ENCODE measurements at places on chromosomes 13 and 19. TPM values are rescaled to one million over a fixed set of nuclear protein-coding genes. Genes with fewer than 3 reads are reported as not detected.

Gene ZNF550
- total RNA-seq = 3.7 TPM

Gene B3GNT8
- 1.0 TPM for total RNA-seq

Gene FXYD5
- 90.5 TPM for total RNA-seq

Gene OVOL3
- not detected for total RNA-seq

Gene RASGRP4
- total RNA-seq = 5.8 TPM

Gene GAPDHS
- not detected for total RNA-seq

Gene BRME1
- not detected for total RNA-seq

DNA sequence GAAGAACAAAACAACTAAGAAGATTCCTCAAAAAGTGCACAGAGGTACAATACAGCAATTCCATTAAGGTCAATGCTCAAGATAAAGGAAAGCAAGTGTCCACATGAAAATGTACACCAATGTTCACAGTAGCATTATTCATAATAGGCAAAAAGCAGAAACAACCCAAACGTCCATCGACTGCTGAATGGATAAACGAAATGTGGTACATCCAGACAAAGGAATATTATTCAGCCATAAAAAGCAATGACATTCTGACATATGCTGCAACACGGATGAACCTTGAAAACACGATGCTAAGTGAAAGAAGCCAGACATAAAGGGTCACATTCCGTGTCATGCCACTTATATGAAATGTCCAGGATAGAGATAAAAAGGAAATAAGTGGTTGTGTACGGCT, 29.3 kb downstream of the SLC7A1 start:
- no peak for DNase-seq

- DNase-seq = no peak
These were observed 395.2 kb downstream of the MYO16 start for GRCh38 chr13:109024611-109025010.

DNA sequence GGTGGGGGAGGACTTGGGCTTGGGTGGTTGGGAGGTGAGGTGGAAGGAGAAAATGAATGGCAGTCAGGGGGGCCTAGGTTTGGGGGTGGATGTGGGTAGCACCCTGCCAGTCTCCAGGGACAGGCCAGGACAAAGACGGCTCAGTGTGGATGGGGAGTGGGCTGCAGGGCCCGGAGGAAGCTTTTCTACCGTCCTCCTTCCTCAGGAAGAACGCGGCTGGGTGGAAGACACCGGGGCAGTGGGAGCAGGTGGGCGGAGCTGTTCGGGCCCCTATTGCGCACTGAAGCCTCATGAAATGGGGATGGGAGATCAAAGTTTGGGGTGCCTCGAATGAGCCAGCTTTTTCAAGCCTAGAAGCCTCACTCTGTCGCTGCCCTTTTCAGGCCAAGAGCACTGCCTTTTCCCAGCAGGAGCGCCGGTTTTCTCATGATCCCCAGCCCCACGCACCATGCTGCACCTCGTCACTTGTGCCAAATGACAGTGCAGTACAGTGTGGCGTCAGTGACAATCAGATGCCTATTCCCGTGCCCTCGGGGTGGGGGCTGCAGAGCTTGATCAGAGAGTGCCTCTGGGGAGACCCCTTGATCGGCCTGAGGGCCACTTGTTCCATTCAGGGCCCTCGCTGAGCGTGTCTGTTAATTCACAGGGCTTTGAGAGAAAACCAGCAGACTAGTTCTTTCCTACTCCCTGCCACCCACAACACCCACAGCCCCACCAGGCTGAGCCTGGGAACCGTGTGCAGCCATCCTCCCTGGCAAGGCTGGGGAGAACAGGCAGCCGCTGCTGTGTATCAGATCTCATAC, 1.5 kb downstream of the CALM3 start:
- DNase-seq = no peak

DNA sequence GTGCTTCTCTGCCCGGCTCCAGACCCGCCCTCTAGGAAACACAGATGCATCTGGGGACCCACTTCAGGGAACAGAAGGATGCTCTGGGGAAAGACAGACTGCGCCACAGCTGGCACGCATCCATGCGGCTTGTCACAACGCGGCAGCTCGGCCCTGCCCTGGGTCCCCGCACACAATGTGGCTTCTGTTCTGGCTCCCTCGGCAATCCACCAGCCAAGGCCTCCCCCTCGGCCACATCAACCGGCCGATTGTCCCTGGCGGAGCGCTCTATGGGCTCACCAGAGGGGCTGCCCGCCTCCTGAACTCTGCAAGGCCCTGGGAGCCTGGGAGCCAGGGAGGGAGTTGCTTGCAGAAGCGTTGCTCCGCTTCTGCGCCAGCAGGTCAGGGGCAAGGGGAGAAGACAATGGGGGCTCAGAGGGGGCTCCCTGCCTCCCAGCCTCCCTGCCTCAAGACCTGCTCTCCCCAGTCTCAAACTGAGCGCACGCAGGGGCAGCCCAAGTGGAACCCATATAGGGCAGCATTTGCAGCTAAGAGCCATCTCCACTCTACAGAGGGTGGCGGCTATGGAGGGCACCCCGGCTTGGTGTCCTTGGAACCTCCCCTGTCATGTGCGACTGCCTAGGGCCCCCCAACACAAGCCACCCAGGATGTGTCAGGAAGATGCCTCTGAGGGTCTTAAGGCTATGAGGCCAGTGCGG, 37.9 kb downstream of the MLLT1 start:
- no peak for DNase-seq

DNA sequence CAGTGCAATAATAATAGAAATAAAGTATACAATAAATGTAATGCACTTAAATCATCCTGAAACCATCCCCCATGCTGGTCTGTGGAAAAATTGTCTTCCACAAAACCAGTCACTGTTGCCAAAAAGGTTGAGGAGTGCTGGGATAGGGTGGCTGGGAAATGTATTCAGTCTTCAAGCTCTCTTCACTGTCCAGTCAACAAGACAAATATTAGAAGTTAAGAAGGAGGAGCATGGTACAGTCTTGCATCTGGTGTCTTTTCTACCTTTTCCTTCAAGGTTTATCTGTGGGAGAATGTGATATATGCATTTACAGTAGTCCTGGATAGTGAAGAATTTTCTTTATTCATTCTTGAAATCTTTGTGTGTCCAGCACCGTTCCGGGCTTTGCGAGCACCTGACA, 203.4 kb downstream of the GPC5 start:
- DNase-seq = no peak

GRCh38 chr19:46132508-46133100, 8.1 kb upstream of the IGFL3 start:
- no peak for DNase-seq

GRCh38 chr13:30466358-30466714, 600 bp upstream of the HMGB1 start:
- DNase-seq = no peak

DNA sequence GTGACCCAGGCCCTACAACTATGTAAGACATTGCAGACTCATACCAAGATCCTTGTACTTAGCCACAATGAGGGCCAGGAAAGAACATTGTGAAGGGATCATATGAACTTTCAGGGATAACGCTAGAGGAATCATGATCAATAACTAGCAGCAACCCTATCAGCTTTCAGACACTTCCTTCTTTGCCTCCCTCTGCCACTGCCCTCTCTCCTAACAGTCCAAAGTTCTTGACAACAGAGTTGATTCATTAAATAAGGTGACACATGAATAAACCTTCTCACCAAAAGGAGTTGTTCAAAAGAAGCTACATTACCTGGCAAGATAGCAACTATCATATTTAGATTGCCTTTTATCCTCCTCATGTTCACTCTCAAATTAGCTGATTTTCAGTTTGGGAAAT, 272.2 kb upstream of the DACH1 start:
- DNase-seq = no peak

DNA sequence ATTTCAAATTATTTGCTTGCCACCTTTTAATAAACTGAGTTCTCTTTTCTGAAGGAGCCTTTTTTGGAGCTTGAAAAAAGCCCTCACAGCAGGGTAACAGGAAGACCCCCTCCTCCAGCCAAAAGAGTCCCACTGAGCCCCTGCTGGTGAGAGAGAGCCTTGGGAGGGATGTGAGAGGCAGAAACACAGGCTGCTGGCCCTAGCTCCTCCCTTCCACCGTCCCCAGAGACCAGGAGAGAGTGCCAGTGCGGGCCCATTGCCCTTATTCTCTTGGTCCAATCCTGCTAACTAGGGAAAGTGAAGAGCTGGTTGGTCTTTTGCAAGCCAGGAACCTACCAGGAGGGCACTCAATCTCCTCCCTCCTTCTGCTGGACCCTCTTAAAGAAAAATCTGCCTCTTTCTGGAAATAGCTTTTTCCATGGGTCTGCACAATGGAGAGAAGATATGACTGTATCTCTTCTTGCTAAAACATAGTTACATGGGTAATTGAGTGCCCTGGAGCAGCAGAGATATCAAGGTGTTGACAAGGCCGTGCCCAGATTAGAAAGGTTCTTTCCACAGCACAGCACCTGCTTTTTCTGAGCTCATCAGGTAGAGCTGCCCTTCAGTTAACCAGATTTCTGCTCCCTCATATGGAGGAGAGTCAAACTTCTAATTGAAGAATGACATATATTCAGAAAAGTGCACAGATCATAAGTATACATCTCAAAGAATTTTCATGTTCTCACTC, 113.9 kb downstream of the LRCH1 start:
- DNase-seq = no peak

GRCh38 chr13:26202365-26202972, 19.6 kb downstream of the RNF6 start:
- no peak for DNase-seq

GRCh38 chr19:38699647-38700349, 44.5 kb downstream of the CAPN12 start:
- DNase-seq = no peak

DNA sequence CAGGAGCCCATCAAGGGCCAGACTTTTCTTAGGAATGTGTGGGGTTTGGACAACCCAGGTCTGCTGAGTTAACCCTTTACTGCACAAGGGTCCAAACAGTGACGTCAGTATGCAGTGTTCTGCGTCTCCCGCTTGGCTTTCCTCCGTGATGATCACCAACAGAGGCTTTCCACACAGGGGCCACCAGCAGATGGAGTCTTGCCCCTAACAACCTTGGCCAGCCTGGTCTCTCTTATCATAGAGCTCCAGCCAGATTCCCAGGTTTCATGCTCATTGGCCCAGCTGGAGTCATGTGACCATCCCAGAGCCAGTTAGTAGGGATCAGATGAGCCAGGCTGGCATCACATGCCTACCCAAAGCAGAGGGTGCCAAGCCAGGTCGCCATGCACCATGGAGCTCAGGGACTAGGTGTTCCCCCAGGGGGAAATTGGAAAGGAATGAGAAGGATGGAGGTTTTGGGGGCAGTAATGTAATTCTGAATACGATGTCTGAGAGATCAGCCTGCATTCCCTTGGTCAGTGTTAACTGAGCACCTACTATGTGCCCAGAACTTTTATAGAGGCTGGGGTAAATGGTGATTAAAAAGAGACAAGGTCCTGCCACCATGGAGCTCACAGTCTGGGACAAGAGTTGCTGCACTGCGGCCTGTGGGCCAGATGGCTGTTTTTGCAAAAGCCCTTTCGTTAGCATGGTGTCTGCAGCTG, 61.2 kb downstream of the MYH14 start:
- DNase-seq = no peak

- no peak for DNase-seq
These were observed 806 bp downstream of the MAST1 start for GRCh38 chr19:12838886-12839756.

GRCh38 chr19:3801412-3802096, 15.4 kb upstream of the MATK start:
- no peak for DNase-seq

DNA sequence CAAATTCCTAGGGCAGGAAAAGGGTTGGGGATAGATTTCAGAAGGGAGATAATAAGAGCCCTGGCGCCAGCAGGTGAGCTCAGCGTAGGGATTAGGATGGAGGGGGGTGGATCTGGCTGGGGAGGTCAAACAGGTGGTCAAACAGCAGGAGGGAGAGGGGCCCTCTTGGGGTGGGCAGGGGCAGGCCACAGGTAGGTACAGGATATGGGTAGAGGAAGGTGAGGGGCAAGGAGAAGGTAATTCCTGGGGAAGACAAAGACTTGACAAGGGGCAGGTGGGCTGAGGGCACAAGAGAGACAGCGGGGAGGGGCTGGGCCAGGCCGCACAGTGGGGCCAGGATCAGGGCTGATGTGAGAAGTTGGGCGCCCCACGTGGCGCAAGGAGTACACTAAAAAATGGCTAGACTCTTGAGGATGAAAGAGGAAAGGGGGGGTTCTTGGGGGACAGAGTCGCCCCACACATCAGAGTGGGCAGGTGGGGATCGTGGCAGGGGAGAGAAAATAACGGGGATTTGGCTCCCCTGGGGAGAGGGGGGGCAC, 713 bp downstream of the KRI1 start:
- no peak for DNase-seq

- no peak for DNase-seq
These were observed 927 bp downstream of the COL4A2 start for GRCh38 chr13:110307767-110308655.

DNA sequence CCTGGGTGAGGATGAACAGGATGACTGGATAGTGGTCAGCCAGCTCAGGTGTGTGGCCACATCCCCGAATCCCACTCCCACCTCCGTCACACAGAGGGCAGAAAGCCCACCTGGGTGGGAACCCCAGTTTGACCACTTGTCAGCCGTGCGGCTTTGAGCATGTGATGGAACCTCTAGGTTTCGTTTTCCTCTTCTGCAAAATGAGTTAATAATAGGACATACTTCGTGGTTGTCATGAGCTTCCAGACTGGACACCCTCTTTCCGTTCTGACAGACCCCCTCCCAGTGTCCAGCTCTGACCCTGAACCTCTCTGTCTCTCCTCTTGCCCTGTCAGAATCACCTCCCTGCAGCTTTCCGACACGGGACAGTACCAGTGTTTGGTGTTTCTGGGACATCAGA, 1.8 kb downstream of the AXL start:
- no peak for DNase-seq

Measured in omental fat pad (tissue), 4 donors.